Activated CD4-positive, alpha-beta memory T cell treated with anti-CD3 and anti-CD28 coated beads, Interleukin-2, amount 10 ng/mL, durations not matched to agents 7 days and 5 days (primary cell): ENCODE measurements at places on chromosomes 7 and 10. TPM values are rescaled to one million over a fixed set of nuclear protein-coding genes. Genes with fewer than 3 reads are reported as not detected.
A peak's percentile ranks its signal among the peaks of the same experiment; 100 is the strongest.

- no peak for DNase-seq
These were observed 46.0 kb downstream of the PRKAR2B start for GRCh38 chr7:107090457-107090856.

- DNase-seq, result no peak
These were observed 1.7 kb upstream of the HOXA13 start for GRCh38 chr7:27201580-27202017.

DNA sequence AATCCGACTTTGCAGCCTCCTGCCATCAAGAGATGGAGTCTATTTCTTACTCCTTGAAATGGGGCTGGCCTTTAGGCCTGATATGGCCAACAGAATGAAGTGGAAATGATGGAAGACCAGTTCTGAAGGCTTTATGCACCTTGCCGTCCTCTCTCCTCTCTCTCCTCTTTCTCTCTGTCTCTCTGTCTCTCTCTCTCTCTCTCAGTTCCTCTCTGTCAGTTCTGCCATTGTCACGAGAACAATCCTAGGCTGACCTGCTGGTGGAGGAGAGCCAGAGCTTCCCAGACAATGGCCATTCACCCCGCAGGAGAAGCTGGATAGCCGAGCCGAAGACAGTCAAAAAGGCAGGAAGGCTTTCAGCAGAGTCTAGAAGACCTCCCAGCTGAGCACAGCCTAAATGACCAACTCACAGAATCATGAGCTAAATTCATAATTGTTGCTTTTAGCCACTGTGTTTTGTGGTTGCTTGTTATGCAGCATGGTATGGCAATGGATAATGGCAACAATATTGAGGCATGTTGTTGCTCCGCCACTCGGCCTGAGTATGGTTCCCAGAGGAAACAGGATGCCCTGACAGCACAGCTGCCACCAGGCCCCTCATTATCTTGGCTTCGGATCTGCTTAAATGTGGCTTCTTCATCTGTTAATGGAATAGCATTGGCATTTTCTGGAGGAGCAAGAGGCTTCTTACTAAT lies 35.5 kb downstream of the FRMPD2 start:
- no peak for DNase-seq

- no peak for DNase-seq
These were observed 457.3 kb downstream of the ETV1 start for GRCh38 chr7:13532028-13532753.

GRCh38 chr7:16564023-16564380 lies 37.4 kb downstream of the LRRC72 start:
- no peak for DNase-seq

DNA sequence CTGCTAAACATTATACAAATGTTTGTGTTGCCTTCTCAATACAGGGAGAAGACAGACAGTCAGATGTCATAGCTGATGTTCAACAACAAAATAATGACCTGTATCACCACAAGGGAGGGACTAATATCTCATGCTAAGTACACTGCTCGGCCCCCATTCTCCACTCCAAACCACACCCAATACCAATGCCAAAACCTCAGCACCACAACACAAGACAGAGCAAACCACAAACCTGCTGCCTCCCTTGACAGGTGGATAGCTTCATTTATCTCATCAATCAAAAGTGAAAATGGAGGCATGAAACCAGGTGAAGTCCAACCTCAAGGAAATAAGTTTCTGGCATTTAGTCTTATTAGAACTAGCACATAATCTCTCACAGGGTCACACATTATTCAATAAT lies 109.5 kb downstream of the PARD3 start:
- no peak for DNase-seq

- no peak for DNase-seq
These were observed 29.3 kb downstream of the KLF6 start for GRCh38 chr10:3755440-3756359.

- no peak for DNase-seq
These were observed 190.9 kb downstream of the RPS24 start for GRCh38 chr10:78224602-78225001.

DNA sequence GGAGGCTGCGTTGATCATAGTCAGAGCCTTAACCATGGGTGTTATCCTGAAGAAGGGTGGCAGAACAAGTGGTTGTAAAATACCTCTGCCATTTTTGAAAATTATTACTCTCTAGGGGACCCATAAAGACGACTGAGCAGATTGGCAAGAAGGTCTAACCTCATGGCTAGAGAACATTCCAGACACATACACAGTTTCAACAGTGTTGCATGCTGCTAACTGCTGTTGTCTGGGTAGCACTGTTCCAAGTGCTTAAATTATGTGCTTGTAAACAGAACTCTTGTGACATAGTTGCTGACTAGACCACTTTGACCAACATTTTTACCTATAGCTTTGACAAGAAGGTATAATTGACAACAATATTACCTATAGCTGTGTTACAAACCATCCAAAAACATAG lies 46.1 kb upstream of the FOXP2 start:
- no peak for DNase-seq

GRCh38 chr10:79384773-79385391 lies 37.6 kb downstream of the PPIF start:
- DNase-seq, result peak; percentile 5

- no peak for DNase-seq
These were observed 137.0 kb upstream of the RET start for GRCh38 chr10:42939685-42940366.

DNA sequence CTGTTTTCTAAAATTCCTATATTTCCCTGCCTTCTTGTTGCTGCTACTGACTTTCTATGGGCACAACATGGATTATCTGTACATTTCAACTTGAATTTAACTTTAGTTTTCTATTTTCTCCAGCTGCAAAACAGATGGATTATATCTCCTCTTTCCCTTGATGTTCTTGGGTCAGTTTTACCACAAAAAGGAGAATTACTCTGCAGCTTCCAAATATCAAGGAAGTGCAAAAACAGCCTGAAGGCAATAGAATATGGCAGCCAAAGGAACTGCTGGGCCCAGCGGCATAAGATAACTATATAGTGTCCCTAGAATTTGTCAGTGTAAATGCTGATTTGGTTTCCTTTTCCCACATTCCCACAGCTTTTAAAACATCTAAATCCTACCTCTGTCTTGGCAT lies 29.1 kb downstream of the CPED1 start:
- DNase-seq, result no peak

DNA sequence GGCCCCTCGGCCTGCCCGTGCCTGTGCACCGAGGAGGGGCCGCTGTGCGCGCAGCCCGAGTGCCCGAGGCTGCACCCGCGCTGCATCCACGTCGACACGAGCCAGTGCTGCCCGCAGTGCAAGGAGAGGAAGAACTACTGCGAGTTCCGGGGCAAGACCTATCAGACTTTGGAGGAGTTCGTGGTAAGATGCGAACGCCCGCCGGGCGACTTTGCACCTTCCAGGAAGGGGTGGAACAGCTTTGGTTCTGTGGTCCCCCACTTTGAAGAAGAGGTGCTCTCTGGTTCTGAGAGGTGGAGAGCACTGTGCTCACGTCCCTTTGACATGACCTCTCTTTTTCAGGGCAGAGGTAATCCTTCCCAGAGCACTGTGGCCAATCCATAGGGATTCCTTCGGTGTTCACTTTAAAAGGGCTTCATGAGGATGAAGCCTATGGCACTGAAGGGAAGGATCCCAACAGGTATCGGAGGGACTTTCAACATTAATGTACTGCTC lies 2.6 kb downstream of the VWC2 start:
- DNase-seq, result no peak

- no peak for DNase-seq
These were observed 350.6 kb downstream of the TFEC start for GRCh38 chr7:115679976-115680375.

DNA sequence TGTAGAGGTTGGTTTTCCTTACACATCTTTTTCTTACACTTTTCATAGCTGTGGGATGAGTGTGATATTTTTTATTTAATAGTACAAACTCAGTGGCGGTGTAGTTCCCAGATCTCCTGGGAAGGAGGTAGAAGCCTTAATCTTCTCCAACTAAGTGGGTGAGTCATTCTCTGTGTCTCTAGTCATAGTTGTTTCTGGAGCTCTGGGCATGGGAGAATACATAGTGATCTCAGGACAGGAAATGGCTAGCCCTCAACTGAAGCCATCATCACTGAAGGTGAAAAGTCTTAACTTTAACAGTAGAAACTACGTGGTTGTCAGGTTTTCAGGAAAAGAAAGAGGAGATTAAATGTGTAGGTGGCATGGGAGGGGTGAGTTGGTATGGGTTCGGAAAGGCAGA lies 319.4 kb upstream of the FZD8 start:
- DNase-seq, result no peak

GRCh38 chr10:54234832-54235231 lies 566.2 kb downstream of the PCDH15 start:
- no peak for DNase-seq

- DNase-seq, result no peak
These were observed 99.3 kb upstream of the NFE2L3 start for GRCh38 chr7:26052706-26053105.

DNA sequence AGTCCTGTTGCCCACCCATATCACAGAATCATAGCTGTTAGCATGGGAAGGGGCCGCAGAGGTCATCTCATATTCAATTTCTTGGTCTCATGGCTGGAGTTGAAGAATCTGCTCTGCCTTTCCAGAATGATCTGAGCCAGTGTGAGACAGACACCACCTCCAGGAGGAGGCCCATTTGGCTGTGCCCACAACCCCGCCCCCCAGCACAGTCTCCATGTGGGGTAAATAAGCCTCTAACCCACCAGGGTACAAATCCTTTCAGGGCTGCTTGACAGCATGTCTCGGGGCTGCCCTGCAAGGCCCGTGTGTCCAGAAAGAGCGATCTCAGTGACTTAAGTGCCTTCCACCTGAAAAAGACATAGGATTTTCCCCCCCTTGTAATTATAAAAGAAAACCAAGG lies 137.5 kb downstream of the DLG5 start:
- no peak for DNase-seq

GRCh38 chr10:13943735-13944398 lies 357.1 kb downstream of the PRPF18 start:
- no peak for DNase-seq

DNA sequence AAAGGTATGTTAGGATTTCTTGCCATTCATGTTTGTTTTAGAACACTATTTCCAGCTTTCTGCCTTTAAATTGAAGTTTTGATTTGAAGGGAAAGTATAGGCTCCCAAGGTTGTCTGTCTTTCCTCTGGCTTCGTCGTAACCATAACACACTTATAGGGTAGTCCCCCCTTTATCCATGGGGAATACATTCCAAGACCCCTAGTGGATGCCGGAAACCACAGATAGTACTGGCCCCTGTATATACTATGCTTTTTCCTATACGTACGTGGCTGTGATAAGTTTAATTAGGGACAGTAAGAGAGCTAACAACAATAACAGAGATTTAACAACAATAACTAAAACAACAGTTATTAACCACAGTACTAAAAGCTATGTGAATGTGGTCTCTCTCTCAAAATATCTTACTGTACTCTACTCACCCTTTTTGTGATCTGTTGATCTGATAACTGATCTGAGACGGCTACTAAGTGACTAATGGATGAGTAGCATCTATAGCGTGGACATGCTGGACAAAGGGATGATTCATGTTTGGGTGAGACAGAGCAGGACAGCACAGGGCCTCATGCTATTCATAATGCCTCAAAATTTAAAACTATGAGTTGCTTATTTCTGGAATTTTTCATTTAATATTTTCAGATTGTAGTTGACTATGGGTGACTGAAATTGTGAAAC lies 273.1 kb downstream of the AUTS2 start:
- no peak for DNase-seq

- DNase-seq, result no peak
These were observed 49.7 kb upstream of the GLCCI1 start for GRCh38 chr7:7918736-7919448.

- no peak for DNase-seq
These were observed 262.0 kb downstream of the ADRA2A start for GRCh38 chr10:111338805-111339204.

- peak; percentile 28 for DNase-seq
These were observed 113.8 kb upstream of the PPP2R2D start for GRCh38 chr10:131786756-131787605.

The PGAM2 gene
- total RNA-seq, result not detected

The OPN1SW gene
- not detected for total RNA-seq

The ZNF425 gene
- total RNA-seq, result 1.1 TPM

The ADCY1 gene
- 3.9 TPM for total RNA-seq

The PVRIG gene
- 70.5 TPM for total RNA-seq

The PRF1 gene
- 141 TPM for total RNA-seq

The DNAH11 gene
- 2.1 TPM for total RNA-seq

The TMEM184A gene
- total RNA-seq, result not detected

The ACTL6B gene
- not detected for total RNA-seq

The CYP3A5 gene
- not detected for total RNA-seq

The GPR85 gene
- not detected for total RNA-seq

The HOXA4 gene
- total RNA-seq, result not detected

The FXYD4 gene
- not detected for total RNA-seq

The ARMC3 gene
- total RNA-seq, result not detected

The CHST3 gene
- total RNA-seq, result 0.05 TPM

The PNLIPRP3 gene
- total RNA-seq, result not detected

The PILRA gene
- total RNA-seq, result 1.3 TPM

The PRKCQ gene
- 69.3 TPM for total RNA-seq

The DDIT4 gene
- total RNA-seq, result 475 TPM

The TUBAL3 gene
- total RNA-seq, result not detected

The HDAC9 gene
- 0.65 TPM for total RNA-seq
